Activated T-helper 1 cell treated with anti-CD3 and anti-CD28 coated beads, Interleukin-2, amount 50 U/mL, for 16 hours (primary cell): ENCODE measurements at places on chromosomes 1 and 21.

GRCh38 chr1:211133393-211133835 is 534 bp downstream of the KCNH1 start:
- DNase-seq, result no peak

- DNase-seq, result no peak
Measured at GRCh38 chr1:186046437-186047211, 312.4 kb downstream of the HMCN1 start.

GRCh38 chr1:208007319-208007937 is 96.5 kb upstream of the CD34 start:
- DNase-seq, result no peak

GRCh38 chr1:221555689-221556433 is 186.0 kb downstream of the DUSP10 start:
- DNase-seq, result no peak

- no peak for DNase-seq
Measured at GRCh38 chr1:173113015-173113741, 62.4 kb upstream of the TNFSF18 start.

- no peak for DNase-seq
Measured at GRCh38 chr21:45639206-45640000, 4.1 kb upstream of the PCBP3 start.

DNA sequence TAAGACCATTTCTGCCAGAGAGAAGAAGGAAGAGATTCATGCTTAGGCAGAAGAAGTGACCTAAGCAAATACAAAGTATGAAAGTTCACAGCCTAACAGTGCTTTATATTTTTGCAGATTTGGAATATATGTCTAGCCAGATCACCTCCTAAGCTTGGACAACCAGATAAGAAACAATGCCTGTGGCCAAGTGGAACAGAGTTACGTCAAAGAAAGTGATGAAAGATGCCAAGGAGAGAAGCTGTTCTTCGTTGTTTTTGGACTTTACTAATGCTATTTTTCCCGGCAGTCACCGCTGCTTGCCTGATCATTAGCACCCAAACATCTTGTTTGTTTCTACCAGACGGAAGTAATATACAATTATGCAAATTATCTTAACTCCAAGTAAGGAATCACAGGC is 489.2 kb upstream of the C1orf87 start:
- no peak for DNase-seq

DNA sequence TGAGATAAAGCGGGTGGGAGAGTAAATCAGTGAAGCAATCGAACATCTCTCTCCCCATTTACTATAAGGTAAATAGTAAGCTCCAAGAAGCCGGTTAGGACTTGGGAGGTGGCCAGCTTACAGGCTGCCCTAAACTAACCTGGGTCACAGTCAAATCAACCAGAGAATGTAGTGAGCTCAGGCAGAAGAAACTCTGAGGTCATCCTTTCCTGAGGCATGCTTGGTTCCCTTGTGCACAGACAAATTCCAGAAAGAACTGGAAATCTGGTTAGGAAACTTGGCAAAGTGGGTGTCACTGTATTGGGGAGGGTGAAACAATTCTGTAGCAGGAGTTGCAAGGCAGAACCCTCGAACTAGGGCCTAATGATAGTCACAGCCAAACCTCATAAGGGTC is 72.5 kb downstream of the NTMT2 start:
- no peak for DNase-seq

GRCh38 chr1:24878045-24878444 is 52.0 kb downstream of the RUNX3 start:
- no peak for DNase-seq

GRCh38 chr1:246020211-246020954 is 486.7 kb downstream of the SMYD3 start:
- no peak for DNase-seq

- DNase-seq, result no peak
Measured at GRCh38 chr1:51299981-51300670, 30.2 kb downstream of the TTC39A start.

DNA sequence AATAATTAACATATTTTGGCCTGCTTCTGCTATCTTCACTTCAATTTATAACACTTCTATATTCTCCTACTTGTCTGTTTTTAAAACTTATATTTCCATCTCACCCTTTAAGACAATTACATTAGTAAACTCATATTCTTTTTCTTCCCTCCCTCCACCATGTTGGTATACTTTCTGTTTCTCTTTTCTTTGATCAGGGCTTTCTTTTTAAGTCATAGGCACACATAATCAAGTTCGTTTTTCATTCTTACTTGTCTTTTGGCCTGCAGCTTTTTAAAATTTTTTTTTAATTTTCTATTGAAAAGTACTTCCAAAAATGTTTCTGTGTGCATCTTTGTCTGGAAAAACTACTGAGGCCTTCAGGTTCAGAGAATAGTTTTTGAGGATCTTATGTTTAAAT is 2.3 kb downstream of the PYHIN1 start:
- DNase-seq, result no peak

- no peak for DNase-seq
Measured at GRCh38 chr1:243946253-243946652, 96.2 kb upstream of the AKT3 start.

DNA sequence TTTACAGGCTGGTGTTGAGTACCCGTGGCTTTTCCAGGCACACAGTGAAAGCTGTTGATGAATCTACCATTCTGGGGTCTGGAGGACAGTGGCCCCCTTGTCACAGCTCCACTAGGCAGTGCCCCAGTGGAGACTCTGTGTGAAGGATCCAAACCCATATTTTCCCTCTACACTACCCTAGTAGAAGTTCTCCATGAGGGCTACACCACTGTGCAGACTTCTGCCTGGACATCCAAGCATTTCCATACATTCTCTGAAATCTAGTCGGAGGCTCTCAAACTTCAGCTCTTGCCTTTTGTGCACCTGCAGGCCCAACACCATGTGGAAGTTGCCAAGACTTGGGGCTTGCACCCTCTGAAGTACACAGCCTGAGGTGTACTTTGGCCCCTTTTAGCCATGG is 227.8 kb downstream of the BACH1 start:
- DNase-seq, result no peak

- no peak for DNase-seq
Measured at GRCh38 chr1:147527941-147528936, 13.1 kb upstream of the BCL9 start.
